Thoracic aorta (tissue), 2 donors: ENCODE measurements at places on chromosomes 11 and 22.

DNA sequence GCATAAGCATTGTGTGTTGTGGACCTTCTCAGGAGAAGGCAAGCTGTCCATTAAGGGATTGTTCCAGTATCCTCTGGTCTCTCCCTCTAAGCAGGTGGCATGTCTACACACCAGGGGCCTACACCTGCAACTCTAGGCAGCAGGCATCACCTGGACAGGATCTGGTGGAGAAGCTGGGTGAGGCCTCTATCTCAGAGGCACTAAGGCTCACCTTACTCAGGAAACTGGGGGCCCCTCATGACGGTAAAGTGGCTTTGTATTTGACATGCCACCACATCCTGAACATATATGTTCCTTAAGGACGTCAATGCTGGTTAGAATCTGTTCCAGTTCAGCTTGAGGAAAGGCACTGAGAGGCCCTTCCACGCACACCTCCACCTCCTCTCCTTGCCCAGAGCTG lies 891.3 kb downstream of the OPCML start:
- no peak for DNase-seq

- no peak for DNase-seq
These were observed 13.8 kb downstream of the EHF start for GRCh38 chr11:34634694-34635062.

DNA sequence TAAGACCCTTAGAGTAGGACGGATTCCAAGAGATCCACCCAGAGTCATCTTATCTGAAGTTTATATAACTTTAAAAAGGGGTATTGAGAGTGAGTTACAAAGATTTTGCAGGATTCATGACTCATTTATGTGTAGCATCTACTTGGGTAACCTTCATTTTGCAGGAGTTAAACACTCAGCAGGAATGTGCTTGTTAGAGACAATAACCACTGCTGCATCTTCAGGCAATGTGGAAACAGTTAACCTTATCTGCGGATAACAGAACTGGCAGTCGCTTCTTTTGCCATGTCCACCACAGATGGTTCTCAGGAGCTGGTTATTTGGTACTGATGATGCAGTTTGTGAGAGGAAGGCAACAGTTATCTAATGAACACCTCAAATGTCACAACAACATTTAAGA lies 417.9 kb upstream of the DDI1 start:
- no peak for DNase-seq

DNA sequence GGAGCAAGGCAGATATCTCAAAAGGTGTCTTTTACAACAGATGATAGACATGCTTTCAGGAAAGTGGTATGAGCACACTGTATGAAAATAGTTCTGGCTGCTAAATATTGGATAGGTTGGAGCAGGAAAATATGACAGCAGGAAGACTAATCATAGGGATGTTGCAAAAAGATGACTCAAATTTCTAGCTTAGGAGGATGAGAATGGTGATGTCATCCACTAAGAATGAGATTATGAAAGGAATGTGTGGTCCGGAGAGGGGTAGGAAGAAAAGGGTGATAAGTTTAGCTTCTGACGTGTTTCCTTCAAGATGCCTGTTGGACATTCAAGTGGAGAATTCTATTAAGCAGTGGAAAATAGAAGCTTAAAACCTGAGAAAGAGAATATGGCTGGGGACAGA lies 46.4 kb downstream of the RCN1 start:
- DNase-seq, result no peak

DNA sequence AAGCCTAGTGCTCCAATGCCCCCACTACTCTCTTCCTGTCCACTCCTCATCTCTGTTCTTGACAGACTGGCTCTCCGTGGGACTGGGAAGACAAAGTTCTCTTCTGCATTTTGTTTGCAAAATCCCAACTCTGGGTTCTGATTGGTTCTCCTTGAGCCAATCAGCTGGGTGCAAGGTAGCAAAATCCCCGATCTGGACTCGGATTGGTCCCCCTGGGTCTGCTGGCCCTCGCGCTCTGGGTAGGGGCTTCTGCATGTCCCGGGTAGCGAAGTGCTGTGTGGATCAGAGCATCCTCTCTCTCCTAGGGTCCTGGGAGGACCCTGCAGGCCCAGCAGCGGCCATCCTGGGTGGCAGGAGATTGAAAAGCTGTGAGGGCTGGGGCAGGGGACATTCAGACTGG lies 22.3 kb upstream of the A4GALT start:
- no peak for DNase-seq

DNA sequence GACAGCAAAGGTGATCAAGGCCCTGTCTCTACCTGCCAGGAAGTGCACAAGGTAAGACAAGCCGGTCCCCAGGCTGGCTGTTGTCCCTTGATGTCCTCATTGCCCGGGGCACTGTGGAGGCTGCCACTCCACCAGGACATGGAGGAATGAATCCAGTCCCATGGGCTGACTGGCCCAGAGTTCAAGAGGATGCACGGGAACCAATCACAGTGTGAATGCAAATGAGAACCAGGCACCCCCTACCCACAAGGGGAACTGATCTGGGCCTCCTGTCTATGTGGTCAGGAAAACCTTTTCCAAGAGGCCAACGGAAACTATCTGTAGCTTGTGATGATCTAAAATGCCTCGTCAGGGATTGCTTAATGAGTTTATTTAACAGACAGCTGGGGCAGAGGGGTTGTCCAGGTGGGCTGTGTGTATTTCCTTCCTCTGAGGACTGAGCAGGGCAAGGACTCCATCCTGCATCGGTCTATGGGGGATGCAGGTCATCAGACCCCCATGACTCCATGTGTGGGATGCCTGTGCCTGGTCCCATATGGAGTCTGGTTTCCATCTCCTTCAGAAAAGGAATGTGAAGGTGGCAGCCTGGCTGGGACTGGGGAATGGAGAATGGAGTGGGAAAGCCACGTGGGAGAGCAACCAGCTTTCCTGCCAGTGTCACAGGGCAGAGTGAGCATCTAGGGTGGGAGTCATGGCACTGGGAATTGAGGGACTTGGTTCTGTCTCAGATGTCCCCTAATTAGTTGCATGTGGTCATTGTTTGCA lies 60.5 kb downstream of the CD82 start:
- DNase-seq, result no peak

DNA sequence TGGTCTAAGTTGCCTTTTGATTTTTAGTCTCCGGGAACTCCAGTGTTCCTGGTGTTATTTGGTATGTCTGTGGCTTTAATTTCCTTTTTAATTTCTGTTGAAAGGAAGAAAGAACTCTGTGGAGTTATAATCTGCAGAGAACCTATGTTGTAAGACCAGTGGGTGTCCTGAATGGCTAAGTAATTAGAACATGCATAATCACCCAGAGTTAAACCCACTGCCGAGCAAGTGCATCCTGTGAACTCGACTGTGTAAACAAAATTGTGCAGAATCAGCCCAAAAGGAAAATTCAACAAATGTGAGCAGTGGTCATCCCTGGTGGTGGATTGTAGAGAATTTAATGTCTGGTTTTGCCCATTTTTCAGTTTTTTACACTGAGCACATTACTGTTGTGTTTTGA lies 162.5 kb downstream of the COMMD9 start:
- no peak for DNase-seq

DNA sequence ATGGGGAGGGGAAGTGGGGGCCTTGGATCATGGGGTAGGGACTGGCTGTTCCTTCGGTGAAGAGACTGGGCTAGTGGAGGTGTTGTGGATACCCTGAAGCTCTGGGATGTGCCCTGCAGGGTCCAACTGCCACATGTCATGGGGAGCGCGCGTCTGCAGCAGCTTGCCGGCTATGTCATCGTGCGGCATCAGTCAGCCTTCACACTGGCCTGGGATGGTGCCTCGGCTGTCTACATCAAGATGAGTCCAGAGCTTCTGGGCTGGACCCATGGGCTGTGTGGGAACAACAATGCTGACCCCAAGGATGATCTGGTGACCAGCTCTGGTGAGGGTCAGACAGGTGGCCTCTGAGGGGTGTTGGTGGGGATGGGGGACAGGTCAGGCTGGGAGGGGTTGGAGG lies 9.9 kb downstream of the OTOG start:
- DNase-seq, result no peak

DNA sequence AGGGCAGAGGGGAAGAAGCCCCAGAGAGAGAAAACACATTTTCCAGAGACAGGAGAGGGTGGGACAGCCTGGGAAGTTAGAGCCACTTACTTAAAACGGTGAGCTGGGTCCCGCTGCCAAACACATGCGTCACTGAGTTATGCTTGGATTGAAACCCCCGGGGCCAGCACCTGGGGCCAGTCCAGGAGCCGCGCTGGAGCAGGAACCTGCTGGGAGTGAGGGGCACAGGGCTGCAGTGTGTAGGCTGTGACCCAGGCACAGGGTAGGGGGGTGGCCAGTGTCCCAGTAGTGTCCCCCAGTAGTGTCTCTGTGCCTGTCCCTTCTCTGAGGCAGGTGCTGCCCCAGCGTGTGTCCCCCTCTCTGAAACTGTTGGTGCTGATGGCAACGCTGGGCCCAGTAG lies 5.2 kb downstream of the IGLL1 start:
- DNase-seq, result no peak

- no peak for DNase-seq
These were observed 29.5 kb downstream of the PPFIBP2 start for GRCh38 chr11:7543302-7543701.

GRCh38 chr11:74534216-74534945 lies 40.9 kb upstream of the LIPT2 start:
- no peak for DNase-seq

DNA sequence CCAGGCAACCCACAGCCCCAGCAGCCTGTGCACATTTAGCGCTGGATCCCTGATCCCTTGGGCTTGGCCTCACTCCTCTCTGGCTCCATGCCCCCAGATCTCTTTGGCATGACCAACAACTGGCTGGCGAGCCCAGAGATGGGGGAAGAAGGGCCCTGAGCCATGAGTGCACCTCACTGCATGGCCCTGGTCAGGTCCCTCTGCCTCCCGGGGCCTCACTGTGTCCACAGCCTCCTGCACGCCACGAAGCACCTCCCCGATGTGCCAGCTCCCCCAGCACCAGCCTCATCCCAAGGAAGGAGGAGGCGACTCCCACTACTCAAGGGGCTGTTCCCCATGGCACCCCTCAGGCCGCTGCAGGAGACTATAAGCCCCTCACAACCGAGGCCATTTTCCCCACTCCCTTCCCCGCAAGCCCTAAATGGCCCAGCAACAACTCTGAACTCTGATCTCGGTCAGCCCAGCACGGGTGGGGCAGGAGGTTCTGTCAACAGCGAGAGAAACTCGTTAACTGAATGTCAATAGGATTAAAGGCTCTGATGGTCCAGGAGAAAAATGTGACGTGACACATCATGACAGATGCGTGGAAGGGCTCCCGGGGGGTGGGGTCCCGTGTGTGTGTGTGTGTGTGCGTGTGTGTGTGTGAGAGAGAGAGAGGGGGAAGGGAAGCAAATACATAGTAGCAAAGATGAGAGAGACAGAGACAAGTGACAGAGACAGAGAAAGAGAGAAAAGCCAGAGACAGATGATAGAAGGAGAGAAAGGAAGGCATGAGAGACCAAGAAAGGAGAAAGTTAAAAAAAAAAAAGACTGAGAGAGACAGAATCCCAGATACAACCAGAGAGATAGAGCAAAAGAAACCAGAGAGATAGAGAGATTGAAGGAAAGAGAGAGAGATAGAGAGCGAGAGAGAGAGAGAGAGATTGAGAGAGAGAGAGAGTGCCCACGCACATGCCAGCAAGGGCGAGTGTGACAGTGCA lies 28.4 kb upstream of the SYT7 start:
- no peak for DNase-seq

DNA sequence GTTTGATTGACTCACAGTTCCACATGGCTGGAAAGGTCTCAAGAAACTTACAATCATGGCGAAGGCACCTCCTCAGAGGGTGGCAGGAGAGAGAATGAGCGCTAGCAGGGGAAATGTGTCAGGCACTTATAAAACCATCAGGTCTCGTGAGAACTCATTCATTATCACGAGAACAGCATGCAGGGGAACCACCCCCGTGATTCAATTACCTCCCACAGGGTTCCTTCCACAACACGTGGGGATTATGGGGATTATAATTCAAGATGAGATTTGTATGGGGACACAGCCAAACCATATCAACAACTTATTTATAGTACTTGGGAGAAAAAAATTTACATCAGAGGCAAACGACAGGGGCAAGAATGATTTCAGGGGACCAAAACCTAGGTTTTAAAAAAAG lies 3.0 kb downstream of the ME3 start:
- no peak for DNase-seq

GRCh38 chr11:107804211-107804610 lies 54.4 kb downstream of the SLC35F2 start:
- no peak for DNase-seq
